Dermis microvascular lymphatic vessel endothelial cell (primary cell): ENCODE measurements at places on chromosomes 6 and 20. TPM values are rescaled to one million over a fixed set of nuclear protein-coding genes. Genes with fewer than 3 reads are reported as not detected.

Gene EFCAB8
- total RNA-seq: under 0.01 TPM in 1 of 2 replicates, not detected in the other

Gene OPRL1
- 2.3 and 2.7 TPM in 2 replicates for total RNA-seq

Gene LAMA5
- 18.6 and 23.1 TPM in 2 replicates for total RNA-seq

DNA sequence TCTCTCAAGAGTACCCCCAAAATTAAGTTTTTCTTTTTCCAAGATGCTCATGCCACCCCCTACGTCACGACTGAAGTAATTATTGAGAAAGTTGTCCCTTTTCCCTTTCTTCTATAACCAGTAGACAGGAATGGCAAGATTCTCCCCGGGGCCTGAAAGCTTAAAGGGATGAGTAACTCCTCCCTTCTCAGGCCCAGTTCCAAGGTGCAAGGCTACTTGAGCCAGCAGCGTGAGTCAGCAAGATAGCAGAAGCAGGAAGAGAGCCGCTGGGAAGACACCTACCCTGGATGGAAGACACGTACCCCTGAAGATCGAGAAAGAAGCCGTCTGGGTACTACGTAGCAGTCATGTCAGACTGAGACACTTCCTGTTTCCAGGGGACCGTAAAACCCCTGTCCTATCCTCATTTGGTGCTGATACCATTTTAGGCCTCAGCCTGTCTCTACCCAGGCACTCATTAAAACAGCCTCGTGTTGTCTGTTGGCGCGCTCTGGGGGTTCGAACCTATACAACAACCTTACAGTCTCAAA lies 241.0 kb downstream of the ADGRG6 start:
- no peak for DNase-seq

GRCh38 chr6:51339728-51340127 lies 521.1 kb downstream of the TFAP2B start:
- no peak for DNase-seq

DNA sequence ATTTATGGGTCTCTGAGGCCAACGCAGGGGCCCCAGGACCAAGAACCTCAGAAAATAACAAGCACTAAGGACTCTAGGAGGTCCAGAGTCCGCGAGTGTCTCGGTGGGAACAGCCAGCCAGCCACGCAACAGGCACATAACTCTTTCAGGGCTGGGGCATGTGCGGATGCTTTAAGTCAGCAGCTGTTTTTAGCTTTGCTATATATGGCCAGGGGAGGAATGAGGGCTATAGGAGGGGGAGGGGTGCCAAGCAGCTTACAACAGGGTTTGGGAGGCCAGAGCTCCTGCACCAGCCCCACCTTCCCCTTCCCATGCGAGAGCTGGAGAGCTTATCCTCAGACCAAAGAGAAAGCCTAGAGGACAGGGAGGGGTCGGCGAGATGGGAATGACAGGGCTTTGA lies 6.2 kb downstream of the JPH2 start:
- DNase-seq: no peak

Gene SCRT2
- total RNA-seq: not detected in 2 replicates

Gene SASH1
- 49.3 and 94.7 TPM in 2 replicates for total RNA-seq

DNA sequence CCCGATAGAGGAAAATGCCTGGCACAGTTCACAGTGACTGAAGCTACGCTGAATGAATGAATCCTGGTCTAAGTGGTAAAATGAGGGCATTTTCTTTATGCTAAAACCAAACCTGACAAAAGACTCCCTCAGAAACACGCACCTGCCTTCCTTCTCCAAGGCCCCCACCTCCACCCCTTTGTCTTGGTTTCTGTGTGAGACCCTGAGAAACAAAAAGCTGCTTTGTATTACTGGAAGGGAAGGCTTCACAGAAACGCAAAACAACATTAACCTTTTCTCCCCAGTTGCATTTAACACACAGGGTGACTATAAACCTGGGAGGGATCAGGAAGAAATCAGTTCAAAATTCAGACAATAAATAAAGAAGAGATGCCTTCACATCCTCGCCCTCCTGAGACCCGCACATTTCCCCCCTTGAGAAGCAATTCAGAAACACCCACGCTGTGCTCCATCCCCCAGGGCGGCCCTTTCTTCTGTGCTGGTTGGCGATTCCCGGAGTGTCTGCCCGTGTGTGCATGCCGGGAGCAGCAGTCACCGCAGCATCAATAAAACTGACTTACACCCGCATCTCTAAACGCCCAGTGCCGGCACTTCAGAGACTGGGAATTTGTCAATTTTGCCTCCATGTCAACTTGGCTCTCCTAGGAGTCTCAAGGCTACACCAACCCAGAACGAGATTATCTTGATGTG lies 67.2 kb upstream of the TRAF3IP2 start:
- no peak for DNase-seq

Gene SOBP
- 0.26 and 2.5 TPM in 2 replicates for total RNA-seq

- no peak for DNase-seq
These were observed 85.6 kb downstream of the TTLL2 start for GRCh38 chr6:167410462-167410861.

Gene ADGB
- not detected in 2 replicates for total RNA-seq

DNA sequence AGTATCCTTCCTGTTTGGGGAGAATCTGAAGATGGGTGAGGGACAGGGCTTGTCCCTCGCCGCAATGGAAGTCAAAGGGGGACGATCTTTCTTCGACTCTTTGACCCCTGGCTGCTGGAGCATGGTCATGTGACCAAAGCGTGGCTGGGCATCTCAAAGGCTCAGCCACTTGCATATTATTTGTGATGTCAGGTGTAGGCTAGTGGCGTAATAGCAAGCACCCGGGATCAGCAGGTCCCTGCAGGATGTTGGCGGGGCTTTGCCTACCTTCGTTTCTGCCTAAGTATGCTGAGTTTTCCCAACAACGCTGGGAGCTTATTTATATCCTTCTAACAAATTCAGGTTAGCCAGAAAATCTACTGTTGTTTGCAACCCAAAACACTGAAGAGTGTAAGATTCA lies 50.3 kb upstream of the IL20RA start:
- DNase-seq: no peak

- no peak for DNase-seq
These were observed 90.4 kb upstream of the TMEM30A start for GRCh38 chr6:75374961-75375400.

DNA sequence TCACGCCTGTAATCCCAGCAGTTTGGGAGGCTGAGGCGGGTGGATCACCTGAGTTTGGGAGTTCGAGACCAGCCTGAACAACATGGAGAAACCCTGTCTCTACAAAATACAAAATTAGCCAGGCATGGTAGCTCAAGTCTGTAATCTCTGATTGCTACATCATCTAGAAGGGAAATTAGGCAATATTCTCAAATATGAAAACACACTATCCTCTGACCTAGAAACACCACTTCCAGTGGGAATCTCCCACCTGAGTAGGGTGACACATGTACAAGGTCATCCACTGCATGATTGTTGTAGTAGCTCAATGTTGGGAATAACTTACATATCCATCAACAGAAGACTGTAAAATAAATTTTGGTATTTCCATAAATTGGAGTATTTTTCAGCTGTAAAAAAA lies 19.1 kb upstream of the SIRPD start:
- no peak for DNase-seq

Gene TRIM10
- not detected in 2 replicates for total RNA-seq

Gene TFAP2D
- total RNA-seq: not detected in 2 replicates

DNA sequence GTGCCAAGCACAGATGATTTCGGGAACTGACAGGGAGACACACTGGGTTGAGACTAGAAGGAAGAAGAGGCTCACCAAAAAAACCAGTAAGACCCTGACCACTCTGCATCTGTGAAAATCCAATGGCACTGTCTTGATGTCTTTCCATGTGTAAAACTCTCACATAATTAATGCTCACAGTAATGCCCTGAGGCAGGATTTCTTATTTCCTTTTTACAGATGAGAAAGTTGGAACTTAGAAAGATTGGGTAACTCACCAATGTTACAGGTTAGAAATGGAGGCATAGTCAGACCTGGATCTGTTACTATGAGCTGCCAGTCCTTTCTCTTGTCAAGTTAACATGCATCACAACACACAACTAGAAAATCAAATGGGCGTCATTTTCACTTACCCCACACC lies 151.0 kb upstream of the MCHR2 start:
- DNase-seq: no peak

GRCh38 chr20:64138276-64138815 lies 25.9 kb upstream of the MYT1 start:
- DNase-seq: no peak

GRCh38 chr6:117344444-117345291 lies 79.3 kb downstream of the VGLL2 start:
- DNase-seq: no peak

DNA sequence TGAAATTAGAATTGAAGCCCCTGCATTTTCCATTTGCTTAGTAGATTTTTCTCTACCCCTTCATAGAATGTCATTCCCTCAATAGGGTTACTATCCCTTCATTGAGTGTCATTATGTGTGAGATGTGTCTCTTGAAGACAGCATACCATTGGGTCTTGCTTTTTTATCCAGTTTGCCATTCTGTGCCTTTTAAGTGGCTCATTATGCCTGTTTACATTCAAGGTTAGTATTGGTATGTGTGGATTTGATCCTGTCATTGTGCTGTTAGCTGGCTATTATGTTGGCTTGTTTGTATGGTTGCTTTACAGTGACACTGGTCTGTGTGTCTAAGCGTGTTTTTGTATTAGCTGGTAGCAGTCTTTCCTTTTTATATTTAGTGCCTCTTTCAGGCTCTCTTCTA lies 25.7 kb upstream of the TCF21 start:
- DNase-seq: no peak

GRCh38 chr6:57207141-57207540 lies 15.0 kb downstream of the RAB23 start:
- no peak for DNase-seq

- no peak for DNase-seq
These were observed 34.7 kb upstream of the LAMA4 start for GRCh38 chr6:112289038-112289566.

GRCh38 chr6:73742433-73742832 lies 46.4 kb downstream of the CD109 start:
- DNase-seq: no peak

DNA sequence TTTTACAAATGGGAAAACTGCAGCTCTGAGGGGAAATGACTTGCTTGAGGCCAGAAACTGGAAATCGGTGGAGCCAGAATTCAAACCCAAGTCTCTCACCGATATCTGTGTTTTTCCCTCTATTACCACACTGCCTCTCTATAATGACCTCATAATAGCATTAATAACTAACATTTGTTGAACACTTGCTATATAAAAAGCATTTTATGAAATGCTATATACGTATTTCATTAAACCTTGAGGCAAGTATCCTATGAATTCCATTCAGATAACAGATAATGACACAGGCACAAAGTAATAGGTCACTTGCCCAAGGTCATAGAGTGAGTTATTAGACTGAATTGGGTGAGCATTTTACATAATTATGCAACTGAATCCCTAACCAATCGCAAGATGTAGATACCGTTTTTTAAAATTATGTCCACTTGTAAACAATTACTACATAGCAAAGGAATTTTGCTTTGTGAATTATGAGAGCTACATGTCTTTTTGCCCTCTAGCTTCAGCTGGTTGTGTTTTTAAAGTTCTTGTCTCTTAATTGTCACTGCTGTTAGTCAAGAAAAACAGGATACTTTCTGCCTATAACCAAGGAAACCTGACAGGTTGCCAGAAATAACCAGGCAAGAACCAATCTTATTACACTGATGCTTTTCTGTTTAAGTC lies 4.7 kb downstream of the DSN1 start:
- DNase-seq: peak; percentile 71

Gene GSTA1
- total RNA-seq: not detected in 2 replicates

DNA sequence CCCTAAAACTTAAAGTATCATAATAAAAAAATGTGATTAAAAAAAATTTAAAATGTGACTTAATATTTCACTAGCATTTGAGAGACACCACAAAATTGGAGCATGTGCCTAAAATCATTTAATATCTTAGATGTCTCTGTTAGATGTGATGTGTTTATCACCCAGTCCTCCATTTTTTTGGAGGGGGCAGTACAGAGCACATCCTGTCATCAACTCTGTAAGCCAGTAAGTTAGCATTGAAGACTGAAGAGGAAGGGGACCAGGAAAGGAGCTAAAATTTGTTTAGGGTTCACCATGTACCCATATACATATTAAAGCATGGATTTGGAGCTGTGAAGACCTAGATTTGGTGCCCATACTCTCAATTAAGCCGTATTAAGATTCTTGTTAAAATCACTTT lies 30.7 kb upstream of the ADIG start:
- DNase-seq: no peak

Gene CST4
- not detected in 2 replicates for total RNA-seq

DNA sequence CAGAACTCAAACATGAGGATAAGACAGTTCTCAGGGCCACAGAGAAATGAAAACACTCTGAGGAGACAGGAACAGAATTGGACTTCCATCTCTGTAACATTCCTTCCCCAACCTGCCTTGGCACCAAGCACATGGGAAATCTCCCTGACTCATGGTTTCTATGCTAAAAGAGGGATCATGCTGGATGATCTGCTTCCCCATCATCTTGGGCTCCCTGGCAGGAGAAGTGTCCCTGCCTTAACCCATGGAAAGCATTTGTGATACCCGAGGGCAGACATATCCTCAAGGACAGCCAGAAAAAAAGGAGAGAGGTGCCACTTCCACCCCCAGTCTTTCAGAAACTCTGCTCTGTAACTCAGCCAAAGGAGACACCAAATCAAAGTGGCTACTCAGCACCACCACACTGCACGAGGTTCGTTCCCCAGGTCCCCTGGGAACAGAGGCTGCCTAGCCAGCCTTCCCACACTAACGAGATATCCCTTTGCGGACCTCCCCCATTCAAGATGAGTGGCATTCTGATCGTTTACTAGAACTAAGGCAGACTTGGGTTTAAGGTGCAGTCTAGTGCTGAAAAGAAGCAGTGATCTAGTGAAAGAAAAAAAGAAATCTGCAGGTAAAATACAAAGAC lies 34.8 kb downstream of the BLOC1S5 start:
- DNase-seq: no peak

GRCh38 chr6:31898383-31899011 lies 999 bp upstream of the EHMT2 start:
- DNase-seq: peak; percentile 47

DNA sequence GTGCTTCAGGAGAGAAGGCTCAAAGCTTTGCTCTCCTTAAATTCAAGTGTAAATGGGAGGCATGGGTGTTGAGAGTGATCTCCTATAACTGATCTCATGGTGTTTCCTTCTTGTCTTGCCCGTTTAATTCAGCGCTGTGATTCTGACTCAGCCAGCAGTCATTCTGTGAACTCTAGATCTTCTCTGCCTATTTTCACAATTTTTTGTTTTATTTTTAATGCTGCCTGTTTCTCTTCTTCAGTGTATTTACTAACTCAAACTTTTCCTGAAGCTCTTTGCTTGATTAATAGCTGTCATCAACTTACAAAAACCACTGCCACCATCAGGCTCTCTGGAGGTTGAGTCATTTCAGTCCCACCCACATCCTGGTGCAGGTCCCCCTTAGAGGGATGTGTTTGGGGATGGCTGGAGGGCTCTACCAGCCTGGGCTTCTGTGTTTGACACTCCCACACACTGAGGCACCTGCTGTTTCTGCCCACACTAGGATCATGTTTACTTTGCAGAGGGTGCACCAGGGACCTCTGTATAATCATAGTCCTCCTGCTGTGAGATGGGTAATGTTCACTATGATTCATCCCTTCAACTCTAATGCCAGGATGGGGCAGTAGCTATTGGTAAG lies 94.0 kb downstream of the SHLD1 start:
- peak; percentile 29 for DNase-seq
